ENCODE measurements at places on chromosomes 3 and 15.

DNA sequence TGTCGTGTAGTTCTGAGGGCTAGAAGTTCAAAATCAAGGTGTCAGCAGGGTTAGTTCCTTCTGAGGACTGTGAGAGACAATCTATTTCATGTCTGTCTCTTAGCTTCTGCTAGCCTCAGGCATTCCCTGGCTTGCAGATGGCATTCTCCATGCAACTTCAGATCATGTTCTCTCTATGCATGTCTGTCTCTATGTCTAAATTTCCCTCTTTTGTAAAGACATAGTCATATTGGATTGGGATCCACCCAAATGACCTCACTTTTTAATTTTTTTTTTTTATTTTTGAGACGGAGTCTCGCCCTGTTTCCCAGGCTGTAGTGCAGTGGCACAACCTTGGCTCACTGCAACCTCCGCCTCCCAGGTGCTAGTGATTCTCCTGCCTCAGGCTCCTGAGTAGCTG is 104.6 kb downstream of the RAP2B start:
- no peak for DNase-seq

- no peak for DNase-seq
Measured at GRCh38 chr3:12408984-12409683, 75.1 kb upstream of the TSEN2 start.

GRCh38 chr15:29316422-29316821 is 46.8 kb upstream of the NSMCE3 start:
- no peak for DNase-seq

DNA sequence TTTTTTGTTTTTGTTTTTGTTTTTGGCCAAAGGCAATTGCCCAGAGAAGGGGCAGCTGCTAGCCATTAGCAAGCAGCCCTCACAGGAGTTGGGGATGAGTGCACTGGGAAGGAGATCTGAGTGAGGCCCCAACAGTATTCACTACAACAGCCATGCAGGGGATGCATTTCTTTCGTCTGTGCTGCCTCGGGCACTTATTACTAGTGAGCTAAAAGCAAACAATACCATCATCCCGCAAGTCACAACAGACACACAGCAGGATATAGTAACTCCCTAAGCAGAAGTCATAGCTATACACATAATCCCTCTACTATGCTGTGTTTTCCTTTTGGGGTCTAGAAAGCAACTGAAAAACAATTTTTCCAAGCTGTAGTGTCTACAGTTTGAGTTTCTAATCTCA is 27.2 kb downstream of the CRTAP start:
- DNase-seq = no peak

GRCh38 chr15:63633312-63633711 is 36.1 kb downstream of the FBXL22 start:
- no peak for DNase-seq

GRCh38 chr15:61749169-61749568 is 311.1 kb downstream of the VPS13C start:
- no peak for DNase-seq

DNA sequence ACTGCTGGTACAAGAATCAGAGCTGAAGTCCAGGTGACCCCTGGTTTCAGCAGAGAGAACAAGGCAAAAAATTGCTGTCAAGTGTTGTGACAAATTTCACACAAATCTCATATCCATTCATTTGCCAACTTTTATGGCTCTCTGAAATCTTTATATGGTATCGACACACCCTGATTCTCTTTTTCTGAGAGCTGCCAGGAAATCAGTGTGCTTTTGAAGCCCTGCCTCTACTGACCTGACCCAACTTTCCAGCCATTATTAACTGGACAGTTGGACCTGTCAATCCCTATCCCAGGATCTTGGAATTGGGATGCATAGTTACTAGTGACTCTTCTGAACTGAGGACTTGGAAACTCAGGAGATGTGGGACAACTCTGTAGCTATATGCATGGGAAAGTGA is 288.2 kb upstream of the GADL1 start:
- no peak for DNase-seq

DNA sequence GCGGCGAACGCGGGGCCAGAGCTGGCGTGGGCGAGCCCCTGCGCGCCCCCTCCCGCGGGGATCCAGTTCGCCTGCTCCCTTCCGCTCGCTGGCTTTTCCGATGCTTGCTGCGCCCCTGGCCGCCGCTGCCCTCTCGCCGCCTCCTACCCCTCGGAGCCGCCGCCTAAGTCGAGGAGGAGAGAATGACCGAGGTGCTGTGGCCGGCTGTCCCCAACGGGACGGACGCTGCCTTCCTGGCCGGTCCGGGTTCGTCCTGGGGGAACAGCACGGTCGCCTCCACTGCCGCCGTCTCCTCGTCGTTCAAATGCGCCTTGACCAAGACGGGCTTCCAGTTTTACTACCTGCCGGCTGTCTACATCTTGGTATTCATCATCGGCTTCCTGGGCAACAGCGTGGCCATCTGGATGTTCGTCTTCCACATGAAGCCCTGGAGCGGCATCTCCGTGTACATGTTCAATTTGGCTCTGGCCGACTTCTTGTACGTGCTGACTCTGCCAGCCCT is 721 bp downstream of the P2RY1 start:
- DNase-seq = no peak

All from activated CD4-positive, alpha-beta T cell treated with anti-CD3 and anti-CD28 coated beads, Interleukin-2, amount 50 U/mL, for 16 hours (primary cell).